ENCODE measurements at places on chromosomes 3 and 15.

DNA sequence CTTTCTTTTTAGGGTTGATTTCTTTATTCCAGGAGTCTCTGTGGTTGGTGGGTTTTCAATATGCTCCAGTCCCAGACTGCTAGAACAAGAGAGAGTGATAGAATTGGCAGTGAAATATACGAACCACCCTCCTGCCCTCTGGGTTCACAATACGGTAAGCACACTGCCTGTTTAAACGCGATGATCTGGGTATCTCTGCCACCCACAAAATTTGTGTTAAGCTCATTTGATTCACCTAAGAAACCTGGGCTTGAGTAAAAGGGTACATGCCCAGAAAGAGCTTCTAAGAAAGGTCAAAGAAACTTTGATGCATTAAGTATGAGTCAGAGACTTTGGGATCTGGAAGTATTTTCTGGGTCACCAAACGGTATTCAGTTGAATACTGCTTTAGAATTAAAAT lies 29.8 kb downstream of the OXNAD1 start:
- DNase-seq, result no peak

DNA sequence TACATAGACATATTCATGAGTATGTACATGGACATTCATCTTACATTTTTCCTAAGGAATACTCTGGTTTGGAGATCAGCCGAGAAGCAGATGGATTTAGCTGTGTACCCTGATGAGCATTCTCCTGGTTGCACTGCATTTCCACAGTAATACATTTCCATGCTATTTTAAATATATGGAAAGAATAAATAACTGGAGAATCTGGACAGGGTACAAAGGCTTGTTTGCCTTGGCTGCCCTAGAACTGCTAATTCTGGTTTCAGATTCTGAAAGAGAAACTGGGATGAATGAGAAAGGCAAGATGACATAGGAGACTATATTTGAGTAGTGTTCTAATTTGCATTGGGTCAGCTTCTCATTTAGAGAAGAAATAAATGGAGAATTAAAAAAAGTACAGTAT lies 190.8 kb upstream of the FAM3D start:
- no peak for DNase-seq

DNA sequence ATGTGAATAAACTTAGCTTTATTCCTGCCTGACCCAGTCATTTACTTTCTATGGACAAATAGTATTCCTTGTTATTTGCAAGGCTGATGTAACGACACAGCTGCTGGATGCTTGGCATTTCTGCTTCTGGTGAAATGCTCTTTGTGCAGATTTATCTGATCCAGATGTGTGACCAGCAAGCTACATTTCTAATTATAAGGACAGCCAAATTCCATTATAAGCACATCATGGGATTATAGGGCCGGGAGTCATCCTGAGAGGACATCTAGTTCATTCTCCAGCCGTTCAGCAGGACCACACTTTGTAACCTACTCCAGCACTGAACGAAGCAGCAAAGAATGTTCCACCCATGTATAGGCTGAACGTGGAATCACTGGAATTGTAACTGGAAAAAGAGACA lies 42.9 kb downstream of the FNDC3B start:
- DNase-seq, result no peak

GRCh38 chr15:47727676-47728075 lies 10.4 kb downstream of the SEMA6D start:
- DNase-seq, result no peak

- no peak for DNase-seq
Observed at GRCh38 chr15:63070681-63071129, 28.2 kb downstream of the TPM1 start.

- DNase-seq, result no peak
Observed at GRCh38 chr15:70172124-70172523, 74.4 kb upstream of the TLE3 start.

- no peak for DNase-seq
Observed at GRCh38 chr3:97899331-97899730, 72.9 kb downstream of the RIOX2 start.

DNA sequence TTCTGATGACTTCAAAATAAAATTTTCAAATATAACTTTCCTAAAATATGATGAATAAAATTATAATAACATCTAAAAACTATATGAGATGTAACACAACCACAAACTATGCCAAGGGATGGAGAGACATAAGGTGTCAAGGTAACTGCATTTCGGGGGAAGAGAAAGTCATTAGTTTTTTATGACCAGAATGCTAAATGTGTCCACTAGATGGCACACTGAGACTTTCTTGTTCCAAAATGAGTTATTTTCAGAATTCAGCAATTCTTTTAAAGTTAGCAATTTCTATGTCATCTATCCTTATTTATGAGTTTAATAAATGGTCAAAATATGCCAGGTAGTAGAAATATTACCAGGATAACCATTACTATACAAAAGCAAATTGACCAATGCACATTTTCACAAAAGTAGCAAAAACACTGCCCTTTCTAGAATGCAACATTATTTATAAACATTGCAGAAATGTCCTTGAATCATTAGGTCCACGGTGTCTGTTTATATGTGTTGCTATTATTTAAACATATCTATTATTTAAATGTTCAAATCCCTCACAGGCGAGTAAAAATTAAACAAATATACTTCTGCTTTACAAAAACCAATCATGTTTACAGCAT lies 374.2 kb downstream of the PLCL2 start:
- DNase-seq, result no peak

GRCh38 chr3:56833022-56833421 lies 31.3 kb upstream of the ARHGEF3 start:
- no peak for DNase-seq

DNA sequence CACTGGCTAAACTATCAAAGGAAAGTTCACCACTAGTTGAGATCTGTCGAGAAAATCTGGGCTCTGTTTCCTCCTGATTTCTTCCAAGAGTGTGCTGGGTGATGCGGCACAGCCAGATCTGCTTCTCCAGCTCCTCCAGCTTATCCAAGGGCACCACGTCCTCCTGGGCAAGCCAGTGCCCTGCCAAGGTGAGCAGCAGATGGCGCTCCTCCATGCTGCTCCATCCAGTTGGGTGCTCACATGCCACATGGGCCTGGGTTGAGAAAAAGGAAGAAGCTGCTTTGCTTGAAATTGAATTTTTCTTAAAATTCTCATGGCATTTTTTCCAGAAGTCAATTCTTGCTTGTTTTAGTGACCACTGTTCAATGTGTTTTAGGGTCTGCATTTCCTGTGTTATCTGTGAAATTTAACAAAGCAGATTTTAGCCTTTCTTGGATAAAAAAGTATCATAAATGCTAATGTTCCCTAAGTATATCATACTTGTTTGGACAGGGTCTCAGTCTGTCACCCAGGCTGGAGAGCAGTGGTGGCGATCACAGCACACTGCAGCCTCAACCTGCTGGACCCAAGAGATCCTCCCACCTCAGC lies 47.3 kb downstream of the EIF3J start:
- no peak for DNase-seq

- no peak for DNase-seq
Observed at GRCh38 chr3:188185717-188186251, 31.8 kb downstream of the LPP start.

GRCh38 chr3:115913069-115913686 lies 289.9 kb downstream of the GAP43 start:
- DNase-seq, result no peak

GRCh38 chr15:100994597-100995446 lies 75.7 kb downstream of the LRRK1 start:
- DNase-seq, result no peak

- no peak for DNase-seq
Observed at GRCh38 chr3:66450390-66451022, 50.3 kb downstream of the LRIG1 start.

GRCh38 chr15:59686389-59686788 lies 2.7 kb downstream of the BNIP2 start:
- no peak for DNase-seq

DNA sequence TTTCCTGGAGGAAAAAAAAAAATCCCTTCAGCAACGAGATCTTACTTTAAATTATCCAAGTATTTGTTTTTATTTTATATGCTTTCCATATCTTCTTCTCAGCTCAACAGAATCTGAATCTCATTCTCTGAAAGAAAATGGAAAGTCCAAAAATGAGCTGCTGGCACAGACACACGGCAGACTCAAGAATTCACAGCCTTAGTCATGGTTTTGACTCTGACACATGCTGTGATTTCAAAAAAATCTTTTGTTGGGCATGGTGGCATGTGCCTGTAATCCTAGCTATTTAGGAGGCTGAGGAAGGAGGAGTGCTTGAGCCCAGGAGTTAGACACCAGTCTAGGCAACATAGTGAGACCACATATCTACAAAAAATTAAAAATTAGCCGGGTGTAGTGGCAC lies 565.0 kb downstream of the MAGI1 start:
- DNase-seq, result no peak

GRCh38 chr3:149808209-149808829 lies 4.7 kb upstream of the RNF13 start:
- peak; percentile 34 for DNase-seq

DNA sequence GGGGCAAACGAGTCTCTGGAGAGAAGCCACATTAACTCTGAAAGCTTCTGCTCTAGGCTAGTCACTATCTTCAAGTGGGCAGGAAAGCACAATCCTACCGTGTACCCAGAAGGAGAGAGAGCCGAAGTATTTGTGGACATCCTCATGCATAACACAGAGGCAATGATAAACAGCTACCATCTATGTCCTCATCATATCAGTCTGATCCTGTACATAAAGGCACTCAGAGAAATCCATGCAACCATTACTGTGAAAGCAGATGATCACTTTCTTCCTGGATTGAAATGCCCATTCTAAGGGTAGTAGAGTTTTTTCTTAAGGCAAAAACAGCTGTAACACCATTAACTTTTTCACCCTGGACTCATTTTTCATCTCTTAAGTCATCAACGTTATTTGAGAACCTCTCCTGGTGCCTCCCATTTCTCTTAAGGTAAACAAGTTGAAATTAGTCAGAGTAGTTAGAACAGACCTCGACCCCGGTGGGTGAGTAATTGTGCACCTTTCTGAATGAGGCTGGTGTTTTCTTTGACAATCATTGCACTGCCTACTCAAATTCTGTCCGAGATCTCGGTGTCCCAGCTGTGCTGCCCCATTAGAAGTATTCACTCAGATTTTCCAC lies 327.4 kb downstream of the SHQ1 start:
- DNase-seq, result no peak

- no peak for DNase-seq
Observed at GRCh38 chr3:50825841-50826240, 151.1 kb downstream of the DOCK3 start.

- no peak for DNase-seq
Observed at GRCh38 chr3:77718311-77718710, 678.4 kb downstream of the ROBO2 start.

DNA sequence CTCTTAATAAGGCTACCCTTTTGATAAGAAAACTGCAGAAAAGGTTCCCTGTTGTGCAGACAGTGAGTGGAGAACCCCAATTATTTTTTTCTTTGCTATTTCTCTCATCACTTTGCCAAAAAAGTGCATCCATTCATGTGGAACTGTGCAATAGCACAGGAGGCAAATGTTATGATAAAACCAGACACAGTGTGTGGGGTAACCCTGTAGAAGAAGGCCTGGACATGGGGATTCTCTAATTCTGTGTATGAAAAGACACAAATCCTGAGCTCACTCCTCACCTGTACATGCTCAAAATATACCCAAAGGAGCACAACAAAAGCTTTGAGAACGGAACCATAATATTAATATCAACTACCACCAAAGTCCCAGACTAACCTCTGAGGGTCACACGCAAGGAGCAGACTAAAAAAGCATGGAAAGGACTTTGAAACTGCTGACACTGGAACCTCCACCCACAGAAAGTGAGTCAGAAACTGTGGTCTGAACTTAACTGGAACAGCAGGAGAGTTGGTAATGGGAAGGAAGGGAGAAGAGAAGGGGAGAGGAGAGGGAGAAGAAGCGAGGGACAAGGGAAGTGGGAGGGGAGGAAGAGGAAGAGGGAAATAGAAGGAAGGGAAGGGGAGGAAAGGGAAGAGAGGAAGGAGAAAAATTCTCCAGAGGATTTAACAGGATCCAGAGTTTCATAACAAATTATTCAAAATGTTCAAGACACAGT lies 299.9 kb downstream of the TBC1D5 start:
- DNase-seq, result no peak

GRCh38 chr3:45917146-45917898 lies 25.9 kb upstream of the CXCR6 start:
- no peak for DNase-seq

- no peak for DNase-seq
Observed at GRCh38 chr3:141218162-141218835, 13.3 kb upstream of the PXYLP1 start.

- no peak for DNase-seq
Observed at GRCh38 chr15:74396445-74397238, 29.2 kb upstream of the CYP11A1 start.

- no peak for DNase-seq
Observed at GRCh38 chr15:98838387-98839259, 169.0 kb downstream of the PGPEP1L start.

- DNase-seq, result no peak
Observed at GRCh38 chr3:77780278-77780996, 740.5 kb downstream of the ROBO2 start.

DNA sequence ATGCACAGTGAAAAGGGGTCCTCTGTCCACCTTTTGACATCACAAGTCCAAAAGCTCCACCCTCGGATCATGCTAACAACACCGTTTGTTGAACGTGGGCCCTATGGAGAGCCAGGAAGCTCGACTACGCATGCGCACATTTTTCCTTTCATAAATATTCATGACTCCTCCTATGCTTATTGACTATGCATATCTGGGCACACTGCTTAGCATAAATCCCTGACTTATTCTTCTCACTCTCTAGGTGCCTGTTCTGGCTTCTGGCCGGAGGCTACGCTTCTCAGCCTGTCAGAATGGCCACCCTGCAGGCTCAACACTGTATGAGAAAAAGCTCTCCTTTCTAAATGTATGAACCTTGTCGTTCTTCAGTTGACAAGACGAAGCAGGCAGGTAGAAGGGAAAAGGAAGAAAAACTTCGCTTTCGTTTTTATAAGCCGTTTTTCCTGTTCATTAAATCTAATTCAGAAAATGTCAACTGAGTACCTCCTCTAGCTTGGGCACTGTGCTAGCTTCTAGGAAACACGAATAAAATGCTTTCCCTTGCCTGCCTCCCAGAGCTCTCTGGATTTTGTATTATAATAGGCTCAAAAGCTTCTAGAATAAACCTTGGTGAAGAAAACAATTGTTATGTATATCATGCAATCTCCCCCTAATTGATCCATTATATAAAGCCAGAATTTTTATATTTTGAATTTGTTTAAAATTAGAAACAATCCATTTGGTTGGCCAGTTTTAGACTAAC lies 207.7 kb downstream of the ATP10A start:
- DNase-seq, result no peak

DNA sequence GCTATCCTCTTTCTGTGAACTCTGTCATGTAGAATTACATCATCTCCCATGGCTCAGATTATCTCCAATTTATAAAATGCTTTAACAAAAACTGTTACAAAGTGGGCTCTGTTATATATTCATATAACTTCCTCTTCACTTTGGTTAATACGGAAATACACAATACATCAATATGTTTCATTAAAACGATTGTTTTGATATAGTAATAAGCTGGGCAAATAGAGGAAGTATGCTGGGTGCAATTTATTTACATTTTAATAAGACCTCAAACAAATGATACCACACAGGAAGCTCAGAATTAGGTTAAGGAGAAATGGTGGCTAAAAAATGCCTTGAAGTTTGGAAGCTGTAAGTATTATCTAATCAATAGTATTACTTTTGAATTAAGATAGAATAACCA lies 331.0 kb downstream of the ZBTB20 start:
- DNase-seq, result no peak
